ENCODE measurements at places on chromosomes 7 and 10. TPM values are rescaled to one million over a fixed set of nuclear protein-coding genes. Genes with fewer than 3 reads are reported as not detected.

Gene KCNIP2
- 2.3 TPM for total RNA-seq

Gene EN2
- not detected for total RNA-seq

DNA sequence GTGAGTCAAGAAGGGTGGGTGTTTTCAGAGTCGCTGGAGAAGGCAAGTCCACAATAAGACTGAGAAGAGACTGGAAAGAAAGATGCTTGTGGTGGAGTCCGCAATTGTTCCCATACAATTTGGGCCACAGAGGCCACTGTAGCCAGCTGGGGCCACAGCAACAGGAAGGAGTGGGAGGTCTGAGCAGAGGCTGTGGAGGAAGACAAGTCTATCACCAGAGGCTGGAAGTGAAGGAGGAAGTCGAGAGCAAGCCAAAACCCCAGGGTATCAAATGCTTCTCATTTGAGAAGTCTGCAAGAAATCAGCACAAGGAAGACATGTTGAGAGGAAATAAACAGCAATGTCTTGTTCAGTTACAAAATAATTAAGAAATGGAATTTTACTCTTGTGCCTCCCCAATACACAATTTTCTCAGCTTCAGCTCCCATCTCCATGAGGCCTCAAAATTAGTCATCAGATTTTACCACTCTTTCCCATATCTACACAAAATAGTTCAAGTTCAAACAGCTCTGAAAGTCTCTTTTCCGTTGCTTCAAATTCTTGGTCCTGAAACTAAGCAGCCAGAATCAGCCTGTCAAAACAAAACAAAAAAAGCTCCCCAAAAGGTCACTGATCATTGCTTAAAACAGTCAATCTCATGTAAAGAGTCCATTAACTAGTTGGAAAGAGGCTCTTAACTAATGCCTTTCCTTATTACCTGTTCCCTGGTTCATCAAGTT is 31.6 kb downstream of the SLC16A12 start:
- peaks cover 12% of the 10 kb centered on the region for H3K27me3 ChIP-seq
- no peak overlapping the region for H3K27ac ChIP-seq
- DNase-seq: no peak
- no peak overlapping the region for H3K4me3 ChIP-seq
- no peaks in the 10 kb centered on the region for H3K4me1 ChIP-seq
- no peaks in the 10 kb centered on the region for H3K36me3 ChIP-seq

GRCh38 chr10:106614293-106614692 is 550.2 kb downstream of the SORCS1 start:
- no peaks in the 10 kb centered on the region for H3K4me1 ChIP-seq
- no peaks in the 10 kb centered on the region for H3K27me3 ChIP-seq
- no peaks in the 10 kb centered on the region for H3K36me3 ChIP-seq
- H3K4me3 ChIP-seq: no peak overlapping the region
- H3K27ac ChIP-seq: no peak overlapping the region

GRCh38 chr7:11191574-11192220 is 218.0 kb downstream of the PHF14 start:
- no peaks in the 10 kb centered on the region for H3K4me1 ChIP-seq
- no peak for DNase-seq
- no peaks in the 10 kb centered on the region for H3K36me3 ChIP-seq

DNA sequence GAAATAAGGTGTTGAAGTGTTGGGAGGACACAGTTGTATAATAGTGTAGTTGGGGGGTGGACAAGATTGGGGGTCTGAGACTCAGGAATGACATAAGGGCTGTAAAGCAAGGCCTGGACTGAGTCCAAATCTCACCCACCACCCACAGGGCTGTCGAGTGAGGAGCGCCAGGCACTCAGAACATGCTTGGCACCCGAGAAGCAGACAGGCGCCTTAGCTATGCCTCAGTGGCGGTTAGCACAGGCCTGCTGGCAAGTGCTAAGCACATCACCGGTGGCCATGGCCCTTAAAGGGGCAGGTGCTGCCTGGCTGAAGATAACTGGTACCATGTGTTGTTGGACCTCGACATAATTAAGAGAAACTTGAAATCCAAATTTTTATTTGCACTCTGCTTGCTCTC is 90.7 kb downstream of the COL13A1 start:
- peaks cover 16% of the 10 kb centered on the region for H3K27me3 ChIP-seq
- no peak overlapping the region for H3K4me3 ChIP-seq
- H3K4me1 ChIP-seq: no peaks in the 10 kb centered on the region
- H3K36me3 ChIP-seq: no peaks in the 10 kb centered on the region
- H3K27ac ChIP-seq: no peak overlapping the region

DNA sequence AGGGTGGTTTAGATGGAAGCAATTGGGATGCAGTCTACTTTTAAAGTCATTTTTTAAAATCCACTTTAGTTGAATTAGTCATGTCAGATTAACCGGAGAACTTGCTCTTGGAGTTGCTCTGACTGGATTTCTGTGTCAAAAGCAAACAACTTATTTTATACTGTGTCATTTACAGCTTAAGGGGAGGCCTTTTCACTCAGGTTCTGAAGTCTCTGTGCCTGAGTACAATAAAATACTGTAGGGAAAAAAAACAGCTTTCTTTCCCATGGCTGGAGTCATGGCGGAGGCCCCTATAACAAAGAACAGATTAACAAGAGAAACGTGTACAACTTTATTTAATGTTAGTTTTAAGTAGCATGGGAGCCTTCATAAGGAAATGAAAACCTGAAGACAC is 39.2 kb upstream of the MSRB2 start:
- no peaks in the 10 kb centered on the region for H3K36me3 ChIP-seq
- H3K27ac ChIP-seq: no peak overlapping the region
- H3K4me1 ChIP-seq: no peaks in the 10 kb centered on the region

DNA sequence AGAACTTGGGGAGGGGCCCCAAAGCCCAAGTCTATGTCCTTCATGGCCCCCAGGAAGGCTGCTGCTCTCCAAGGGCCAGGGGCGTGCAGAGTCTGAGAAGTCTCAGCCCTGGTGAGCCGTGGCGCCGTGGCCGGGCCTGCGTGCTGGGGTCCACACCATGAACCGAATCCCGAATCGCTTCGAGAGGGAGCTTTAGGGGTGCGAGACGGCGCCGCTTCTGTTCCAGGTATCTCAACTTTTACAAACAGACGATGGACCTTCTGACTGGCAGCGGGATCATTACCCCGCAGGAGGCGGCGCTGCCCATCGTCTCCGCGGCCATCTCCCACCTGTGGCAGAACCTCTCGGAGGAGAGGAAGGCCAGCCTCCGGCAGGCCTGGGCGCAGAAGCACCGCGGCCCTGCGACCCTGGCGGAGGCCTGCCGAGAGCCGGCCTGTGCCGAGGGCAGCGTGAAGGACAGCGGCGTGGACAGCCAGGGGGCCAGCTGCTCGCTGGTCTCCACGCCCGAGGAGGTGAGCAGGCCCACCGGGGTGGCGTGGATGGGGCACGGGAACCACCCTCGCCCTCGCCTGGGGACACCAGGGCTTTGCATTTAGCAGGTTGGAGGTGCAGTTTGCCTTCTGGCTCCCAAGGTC is 12.7 kb downstream of the STRA8 start:
- no peaks in the 10 kb centered on the region for H3K27me3 ChIP-seq
- H3K4me3 ChIP-seq: no peak overlapping the region
- no peak overlapping the region for H3K27ac ChIP-seq
- no peaks in the 10 kb centered on the region for H3K36me3 ChIP-seq
- no peaks in the 10 kb centered on the region for H3K4me1 ChIP-seq
- no peak for DNase-seq

- no peak overlapping the region for H3K27ac ChIP-seq
- H3K27me3 ChIP-seq: peaks cover 27% of the 10 kb centered on the region
- no peak overlapping the region for H3K4me3 ChIP-seq
- no peaks in the 10 kb centered on the region for H3K4me1 ChIP-seq
- DNase-seq: no peak
Observed at GRCh38 chr10:2944788-2945187, 122.6 kb upstream of the PFKP start.

DNA sequence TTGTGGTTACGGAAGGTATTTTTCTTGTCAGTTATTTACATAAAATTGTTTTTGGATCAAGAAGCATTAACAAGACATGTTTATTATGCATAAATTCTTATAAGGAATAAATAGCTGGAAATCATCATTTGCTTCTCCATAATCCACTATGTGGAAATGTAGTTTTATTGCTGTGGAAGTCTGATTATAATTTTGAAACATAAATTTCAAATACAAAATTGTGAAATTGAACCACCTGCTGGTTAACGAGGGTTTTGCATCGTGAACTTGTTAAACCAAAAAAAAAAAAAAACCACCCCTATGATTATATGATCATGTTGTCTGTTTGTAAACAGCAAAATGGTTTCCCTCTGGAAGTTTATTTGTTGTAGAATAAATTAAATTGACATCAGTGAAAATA is 25.9 kb downstream of the ABRAXAS2 start:
- H3K36me3 ChIP-seq: peaks cover 9% of the 10 kb centered on the region
- H3K27ac ChIP-seq: no peak overlapping the region
- H3K4me3 ChIP-seq: no peak overlapping the region
- peak; percentile 49 for DNase-seq
- no peaks in the 10 kb centered on the region for H3K27me3 ChIP-seq
- H3K4me1 ChIP-seq: no peaks in the 10 kb centered on the region
